Activated CD4-positive, alpha-beta T cell treated with anti-CD3 and anti-CD28 coated beads for 48 hours (primary cell): ENCODE measurements at places on chromosomes 5 and 9.

DNA sequence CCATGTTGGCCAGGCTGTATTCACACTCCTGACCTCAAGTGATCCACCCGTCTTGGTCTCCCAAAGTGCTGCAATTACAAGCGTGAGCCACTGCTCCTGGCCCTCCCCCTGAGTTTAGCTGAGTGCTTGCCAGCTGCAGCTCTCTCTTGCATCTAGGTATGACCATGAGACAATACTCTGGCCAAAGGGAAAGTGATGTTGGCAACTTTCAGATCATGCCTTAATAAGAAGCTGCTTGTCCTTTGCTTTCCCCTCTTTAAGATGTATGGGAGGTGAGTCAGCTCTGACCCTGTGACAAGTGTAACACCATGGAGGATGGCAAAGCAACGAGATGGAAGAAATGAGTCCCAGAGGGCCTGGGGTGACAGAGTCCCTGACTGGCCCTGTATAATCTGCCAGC lies 18.7 kb upstream of the DCAF12 start:
- no peak for DNase-seq

DNA sequence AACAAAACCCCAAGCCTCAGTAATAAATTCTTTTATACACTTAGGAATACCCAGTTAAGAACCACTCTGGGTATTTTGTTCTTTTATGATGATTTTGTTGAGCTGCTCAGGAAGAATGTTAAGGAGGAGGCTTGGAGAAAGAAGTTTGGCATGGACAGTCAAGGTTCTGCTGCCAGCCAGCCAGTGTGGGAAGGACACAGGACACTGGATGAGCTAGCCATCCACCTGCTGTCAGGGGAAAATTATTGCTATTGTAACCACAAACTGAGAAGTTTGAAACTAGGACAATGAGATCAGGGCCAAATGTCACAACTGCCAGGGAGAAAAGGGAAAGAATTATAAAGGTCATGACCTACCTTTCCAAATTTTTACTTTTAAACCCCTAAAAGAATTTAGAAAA lies 25.9 kb upstream of the ADAMTSL1 start:
- DNase-seq: no peak

DNA sequence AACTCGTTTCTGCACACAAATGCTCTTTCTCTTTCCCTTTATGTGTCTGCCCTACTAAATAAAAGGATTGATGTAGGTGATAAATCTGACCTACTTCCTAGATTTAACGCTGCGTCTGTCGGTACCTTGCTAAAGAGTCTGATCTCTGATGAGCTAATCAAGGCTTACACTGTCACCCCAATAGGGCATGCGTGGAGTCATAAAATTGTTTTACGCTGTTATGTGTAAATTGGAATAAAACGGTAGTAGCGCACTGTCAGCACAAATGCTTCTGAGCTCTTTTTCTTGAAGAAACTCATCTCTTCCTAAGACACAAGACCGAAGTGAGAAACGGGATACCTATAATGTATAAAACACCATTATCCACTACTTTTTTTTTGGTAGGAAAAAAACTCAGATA lies 2106.3 kb upstream of the WWC1 start:
- DNase-seq: no peak

DNA sequence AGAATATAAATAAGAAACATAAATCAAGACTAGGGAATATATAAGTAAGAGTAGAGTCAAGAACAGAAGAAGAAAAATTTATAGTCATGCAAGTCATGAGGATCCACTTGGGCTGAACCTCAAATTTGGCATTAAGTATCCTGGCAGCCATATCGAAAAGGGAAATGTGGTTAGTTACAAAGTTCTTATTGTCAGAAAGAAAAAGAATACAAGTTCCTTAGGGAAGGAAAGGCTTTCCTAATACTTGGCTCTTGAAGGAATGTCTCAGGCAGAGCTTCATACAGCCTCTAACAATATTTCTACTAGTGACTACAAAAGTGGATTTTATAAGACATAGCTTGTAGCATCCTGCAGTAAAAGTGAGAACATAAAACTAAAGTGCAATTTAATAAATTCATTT lies 45.4 kb downstream of the TMEM252 start:
- no peak for DNase-seq

GRCh38 chr5:139131465-139131864 lies 66.7 kb downstream of the SIL1 start:
- DNase-seq: no peak

DNA sequence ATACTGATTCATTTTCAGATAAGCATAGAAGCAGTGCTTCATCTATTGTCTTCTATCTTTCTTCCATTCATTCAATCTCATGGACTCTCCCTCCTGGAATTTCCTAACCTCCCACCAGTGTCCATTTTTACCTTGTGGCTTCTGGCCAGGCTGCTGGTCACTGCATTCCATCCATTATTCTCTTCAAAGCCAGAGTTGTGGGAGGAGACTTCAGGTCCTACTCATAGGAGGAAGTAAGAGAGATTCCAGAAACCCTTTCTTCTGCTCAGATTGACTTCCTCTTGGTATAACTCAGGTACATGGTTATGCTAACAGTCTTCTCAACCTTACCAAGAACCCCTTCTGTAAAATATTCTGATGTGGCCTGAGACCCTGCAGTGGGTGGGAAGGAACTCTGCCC lies 153.3 kb upstream of the SLC12A2 start:
- no peak for DNase-seq
